DMS53 (cell line): ENCODE measurements at places on chromosomes 1 and 21.

DNA sequence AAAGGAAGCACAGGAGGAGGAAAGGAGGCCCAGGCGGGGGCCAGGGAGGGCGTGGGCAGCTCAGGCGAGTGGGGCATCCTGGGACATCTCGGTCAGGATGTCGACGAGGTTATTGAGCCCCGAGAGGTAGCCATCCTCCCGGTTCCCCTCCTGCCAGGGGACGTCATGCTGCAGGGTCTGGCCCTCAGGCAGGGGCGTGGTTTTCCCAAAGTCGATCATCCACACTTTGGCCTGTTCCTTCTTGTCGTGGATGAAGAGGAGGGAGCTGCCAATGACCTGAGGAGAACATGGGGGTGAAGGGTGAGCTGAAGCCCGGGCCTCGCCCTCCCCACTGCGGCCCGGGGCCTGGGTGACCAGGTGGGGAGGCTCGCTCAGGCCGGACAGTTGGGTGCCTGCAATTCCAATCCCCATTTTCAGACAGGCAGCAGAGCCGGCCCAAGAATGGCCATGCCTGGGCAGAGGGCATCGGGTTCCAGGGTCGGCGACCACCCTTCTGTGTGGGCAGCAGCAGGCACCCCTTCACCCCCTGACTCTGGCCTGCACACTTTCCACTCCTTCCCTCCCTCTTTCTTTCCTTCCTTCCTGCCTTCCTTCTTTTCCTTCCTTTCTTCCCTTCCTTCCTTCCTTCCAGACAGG lies 86.2 kb downstream of the STUM start:
- DNase-seq: no peak

- DNase-seq: peak; percentile 76
Observed at GRCh38 chr1:48442864-48443619, 29.0 kb downstream of the SPATA6 start.

GRCh38 chr1:94538243-94538827 lies 3.2 kb downstream of the F3 start:
- DNase-seq: no peak

DNA sequence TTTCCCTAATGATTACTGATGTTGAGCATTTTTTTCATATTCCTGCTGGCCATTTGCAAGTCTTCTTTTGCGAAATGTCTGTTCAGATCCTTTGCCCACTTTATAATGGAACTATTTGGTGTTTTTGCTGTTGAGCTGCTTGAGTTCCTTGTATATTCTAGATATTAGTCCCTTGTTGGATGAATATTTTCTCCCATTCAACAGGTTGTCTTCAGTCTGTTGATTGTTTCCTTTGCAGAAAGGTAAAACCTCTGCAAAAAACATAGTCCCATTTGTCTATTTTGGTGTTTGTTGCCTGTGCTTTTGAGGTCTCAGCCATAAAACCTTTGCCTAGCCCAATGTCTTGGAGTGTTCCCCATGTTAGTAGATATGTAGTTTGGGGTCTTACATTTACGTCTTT lies 78.0 kb upstream of the GUCA2B start:
- DNase-seq: no peak

DNA sequence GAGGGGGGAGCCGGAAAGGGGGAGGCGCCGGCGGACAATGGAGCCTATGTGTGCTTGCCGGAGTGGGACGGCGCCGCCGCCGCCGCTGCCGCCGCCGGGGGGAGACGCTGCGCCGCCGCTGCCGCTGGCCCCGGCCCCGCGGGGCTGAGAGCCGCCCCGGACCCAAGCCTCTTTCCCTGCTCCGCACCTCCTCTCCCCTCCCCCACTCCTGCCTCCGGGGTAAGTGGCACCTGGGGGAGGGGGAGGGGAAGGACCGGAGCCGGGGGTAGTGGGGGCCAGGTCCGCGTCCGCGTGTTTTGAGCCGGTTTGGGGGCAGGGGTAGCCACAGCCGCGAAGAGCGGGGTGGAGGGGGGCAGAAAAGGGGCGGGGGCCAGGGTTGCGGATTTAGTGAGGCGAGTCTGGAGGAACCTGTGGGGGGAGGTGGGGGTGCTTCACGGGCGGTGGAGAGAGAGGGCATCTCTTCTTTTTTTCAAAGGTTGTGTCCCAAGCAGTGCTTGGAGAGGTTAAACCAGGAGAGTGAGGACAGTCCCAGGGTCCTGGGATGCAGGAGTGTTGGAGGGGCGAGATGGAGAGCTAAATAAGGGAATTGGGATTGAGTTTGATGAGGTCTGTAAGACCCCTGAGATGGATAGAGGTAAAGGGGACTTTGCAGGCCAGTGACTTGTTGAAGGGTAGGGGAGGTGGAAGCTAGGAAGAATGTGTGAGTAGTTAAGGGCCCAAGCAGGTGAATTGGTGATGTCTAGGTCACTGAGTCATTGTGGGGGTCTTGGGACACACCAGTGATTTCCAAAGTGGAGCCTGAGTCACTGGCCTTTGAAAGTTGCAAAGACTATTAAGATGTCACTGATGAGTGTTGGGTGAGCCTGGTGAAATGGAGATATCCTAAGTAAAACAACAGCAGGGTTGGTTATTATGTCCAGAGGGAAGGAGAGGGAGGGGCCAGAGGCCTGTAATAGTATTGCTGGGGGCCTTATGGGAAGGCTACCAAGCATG lies 59.1 kb downstream of the BCL9 start:
- peak; percentile 76 for DNase-seq

DNA sequence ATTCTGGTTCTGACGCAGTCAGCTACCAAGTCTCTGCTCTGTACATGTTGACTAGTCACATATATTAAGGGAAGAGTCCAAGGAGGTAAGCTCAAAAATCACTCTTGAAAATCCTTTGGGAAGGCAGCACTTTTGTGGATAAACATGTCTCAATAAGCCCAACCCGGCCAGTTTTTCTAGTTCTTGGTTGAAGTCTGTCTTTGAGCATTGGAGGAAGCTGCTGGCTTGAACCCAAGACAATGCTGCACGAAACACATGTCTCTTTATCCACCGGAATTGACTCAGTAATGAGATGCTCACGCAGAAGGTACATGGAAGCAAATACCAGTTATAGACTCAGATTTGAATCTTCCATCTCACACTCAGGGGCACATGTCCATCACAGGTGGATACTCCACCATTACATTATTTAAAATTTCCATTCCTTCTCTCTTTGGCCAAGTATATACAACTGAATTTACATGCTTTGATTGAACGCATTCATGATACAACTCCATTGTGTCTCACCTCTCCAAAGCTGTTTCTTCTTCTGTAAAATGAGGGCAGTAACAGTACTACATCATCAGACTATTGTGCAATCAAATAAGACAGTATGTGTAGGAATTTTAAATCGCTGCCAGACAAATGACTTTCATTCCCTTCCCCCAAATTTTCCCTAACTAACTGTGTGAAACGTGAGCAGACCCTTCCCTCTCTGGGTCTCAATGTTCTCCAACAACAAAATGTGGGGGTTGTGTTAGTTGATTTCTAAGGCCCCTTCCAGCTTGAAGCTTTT lies 9.6 kb upstream of the GUCA2A start:
- DNase-seq: peak; percentile 44

DNA sequence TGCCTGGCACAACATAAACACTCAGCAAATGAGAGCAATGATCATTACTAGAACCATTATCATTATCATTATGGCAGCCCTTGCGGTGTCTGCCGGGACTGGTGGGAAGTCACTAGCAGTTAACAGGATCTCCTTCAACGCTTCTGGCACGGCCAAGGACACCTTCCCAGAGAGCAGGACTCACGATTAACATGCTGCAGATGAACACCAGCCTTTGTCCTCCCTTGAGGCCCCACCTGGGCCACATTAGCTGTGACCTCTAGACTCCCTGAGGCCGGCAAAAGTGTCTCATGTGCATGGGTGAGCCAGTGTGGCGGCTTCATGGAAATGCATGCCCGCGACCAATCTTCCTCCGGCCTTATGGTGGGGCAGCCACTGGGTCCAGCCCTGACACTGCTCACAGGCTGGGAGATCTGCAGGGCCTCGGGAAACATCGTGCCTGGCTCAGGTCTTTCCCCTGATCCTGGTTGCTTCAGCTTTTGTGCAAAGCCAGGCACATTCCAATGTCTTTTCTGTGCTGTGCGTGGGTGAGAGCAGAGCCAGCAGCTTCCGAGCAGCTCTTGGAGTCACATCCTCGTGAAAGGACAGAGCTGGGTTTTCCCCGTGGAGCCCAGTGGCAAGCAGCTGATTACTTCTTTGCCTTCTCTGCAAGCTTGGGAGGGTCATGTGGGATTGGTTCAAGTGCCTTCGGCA lies 107.3 kb downstream of the HMGB4 start:
- no peak for DNase-seq

DNA sequence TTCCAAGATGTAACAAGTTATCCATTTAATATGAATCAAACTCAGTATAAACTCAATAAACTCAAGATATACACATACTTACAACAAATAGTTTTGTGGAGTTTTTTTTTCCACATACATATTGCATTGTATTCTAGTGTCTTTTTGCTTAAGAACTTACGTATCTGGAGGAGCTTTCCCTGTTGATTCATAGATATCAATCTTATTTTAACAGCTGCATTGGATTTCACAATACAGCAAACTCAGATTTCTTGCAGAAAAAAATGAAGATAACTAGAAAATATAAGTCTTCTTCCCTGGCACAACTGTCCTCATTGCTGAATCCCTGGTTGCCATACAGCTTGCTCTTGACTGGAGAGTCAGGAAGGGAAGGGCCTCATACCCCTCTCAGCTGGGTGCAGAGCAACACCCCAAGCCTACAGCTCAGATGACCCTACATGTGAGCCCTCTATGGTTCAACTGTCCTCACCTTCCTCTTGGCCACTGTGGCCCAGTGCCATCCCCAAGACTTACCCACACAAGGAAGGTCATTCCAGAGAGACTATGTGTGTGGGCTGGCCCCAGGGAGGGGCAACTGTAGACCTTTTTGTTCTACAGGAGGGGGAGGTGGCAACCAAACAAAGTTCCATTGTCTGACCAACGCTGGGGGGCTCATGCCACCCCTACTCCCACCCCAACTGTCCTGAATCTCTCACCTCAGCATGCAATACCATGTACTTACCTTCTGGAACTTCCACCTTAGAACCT lies 1.7 kb downstream of the MPZ start:
- DNase-seq: no peak

DNA sequence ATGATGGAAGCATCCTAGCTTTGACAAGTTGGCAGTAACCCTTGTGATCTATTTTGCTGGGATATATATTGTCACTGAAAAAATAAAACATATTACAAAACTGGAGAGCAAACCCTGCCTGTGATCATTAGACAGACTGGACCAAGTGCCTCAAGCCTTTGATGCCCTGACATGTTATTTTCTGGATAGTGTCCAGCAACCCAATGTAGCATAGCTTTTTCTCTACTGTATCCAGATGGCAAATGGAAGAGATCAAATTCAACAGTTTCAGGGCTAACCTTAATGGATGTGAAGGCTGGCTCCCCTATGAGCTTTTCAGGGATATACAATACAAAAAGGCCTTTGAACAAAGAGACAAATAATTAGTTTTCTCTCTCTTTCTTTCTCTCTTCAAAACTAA lies 25.1 kb downstream of the WARS2 start:
- DNase-seq: no peak

GRCh38 chr1:234241941-234242490 lies 131.2 kb upstream of the COA6 start:
- DNase-seq: no peak

DNA sequence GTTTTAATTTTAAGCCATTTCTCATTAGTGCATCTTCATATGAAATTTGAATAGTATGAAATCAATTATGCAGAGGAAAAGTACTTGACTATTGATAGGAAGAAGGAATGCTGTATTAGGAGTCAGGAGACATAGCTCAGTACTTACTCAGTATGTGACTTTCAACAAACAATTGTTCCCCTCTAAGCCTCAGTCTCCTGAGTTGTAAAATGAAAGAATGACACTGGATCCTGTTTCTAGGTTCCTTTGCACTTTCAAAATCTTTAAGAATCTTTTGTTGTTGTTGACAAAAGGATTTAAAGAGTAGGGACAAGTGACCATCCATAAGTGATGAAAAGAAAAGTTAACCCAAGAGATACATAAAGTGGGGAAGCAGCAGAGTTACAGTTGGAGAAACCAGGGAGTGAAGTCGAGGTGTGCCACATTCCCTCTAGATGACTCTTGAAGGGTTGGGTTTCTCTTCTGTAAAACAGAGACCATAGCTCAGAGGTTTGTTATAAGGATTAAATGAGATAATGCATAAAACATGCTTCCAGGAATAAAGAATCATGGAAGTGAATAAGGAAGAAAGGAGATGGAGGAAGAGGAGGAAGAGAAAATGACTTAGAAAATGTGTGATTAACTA lies 105.7 kb upstream of the KCNJ15 start:
- no peak for DNase-seq

DNA sequence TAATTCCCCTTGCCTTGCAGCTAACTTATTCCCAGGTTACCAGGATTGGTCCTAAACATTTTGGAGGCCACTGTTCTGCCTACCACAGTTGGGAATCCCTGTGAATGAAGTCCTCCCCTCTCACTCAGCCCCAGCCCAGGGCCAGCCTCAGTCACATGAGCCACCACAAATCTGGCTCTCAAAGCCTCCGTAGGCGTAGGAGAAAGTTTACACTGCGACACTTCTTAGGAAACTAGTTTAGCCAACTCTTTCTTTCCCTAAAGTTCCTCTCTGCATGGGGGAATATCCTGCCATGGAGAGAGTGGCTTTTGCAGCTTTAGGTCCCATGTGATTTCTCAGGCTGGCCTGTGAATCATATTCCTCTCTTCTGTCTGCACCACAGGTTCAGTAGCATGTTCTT lies 45.7 kb upstream of the ETV3 start:
- DNase-seq: no peak
